NCI-H1048 (cell line): ENCODE measurements at places on chromosomes 6 and 20.
A peak's percentile ranks its signal among the peaks of the same experiment; 100 is the strongest.

- no peak for DNase-seq
Observed at GRCh38 chr20:45495501-45495941, 19.9 kb downstream of the SPINT3 start.

DNA sequence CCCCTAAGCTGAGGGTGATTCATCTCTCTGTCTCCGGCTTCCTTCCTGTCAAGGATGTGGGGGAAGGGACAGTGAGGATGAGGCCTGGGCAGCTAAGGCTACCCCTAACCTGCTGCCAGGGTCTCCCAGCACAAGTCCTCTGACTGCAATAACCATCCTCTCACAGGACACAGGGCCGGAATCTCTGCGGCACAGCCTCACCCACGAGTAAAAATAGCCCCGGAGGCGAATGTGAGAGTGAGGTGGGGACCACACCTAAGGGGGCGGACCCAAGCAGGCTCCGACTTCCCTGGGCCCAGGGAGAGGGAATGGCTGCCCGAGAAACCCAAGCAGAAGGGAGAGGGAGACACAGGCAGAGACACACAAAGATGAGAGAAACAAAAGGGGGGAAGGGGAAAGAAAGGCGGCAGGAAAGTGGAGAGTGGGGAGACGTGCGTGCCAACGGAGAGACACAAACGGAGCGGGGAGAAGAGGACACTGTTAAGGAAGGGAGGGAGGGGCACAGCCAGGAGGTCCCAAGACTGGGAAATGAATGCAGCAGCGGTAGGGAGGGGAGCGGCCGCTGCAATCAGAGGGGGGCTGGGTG lies 1.4 kb downstream of the CLIC1 start:
- DNase-seq: no peak

- DNase-seq: no peak
Observed at GRCh38 chr20:45934046-45934585, 367 bp upstream of the PCIF1 start.

DNA sequence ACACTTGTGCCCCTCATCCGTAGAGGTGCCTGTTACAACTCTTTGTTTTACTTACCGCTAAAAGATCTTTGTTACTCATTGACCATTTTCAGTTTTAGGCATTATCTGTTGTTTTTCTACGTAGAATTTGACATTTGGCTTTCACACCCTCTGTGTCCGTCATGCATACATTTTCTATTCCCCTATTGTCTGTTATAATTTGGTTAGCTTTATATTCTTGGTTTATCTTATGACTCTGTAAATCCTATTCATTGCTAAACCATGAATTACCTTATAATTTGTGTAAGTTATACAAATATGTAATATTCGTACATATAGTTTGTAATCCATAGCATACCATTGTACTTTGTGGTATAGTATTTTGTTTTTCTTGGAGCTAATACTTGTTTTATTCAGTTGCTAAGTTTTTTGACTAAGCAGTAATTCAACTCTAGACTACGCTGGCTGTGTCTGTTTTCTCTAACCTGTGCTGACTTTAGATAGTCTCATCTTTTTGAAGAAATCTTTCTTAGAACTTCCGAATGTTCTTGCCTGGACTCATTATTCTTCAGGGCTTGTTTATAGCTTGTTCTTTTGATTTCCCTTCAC lies 21.8 kb downstream of the CDC5L start:
- DNase-seq: no peak

DNA sequence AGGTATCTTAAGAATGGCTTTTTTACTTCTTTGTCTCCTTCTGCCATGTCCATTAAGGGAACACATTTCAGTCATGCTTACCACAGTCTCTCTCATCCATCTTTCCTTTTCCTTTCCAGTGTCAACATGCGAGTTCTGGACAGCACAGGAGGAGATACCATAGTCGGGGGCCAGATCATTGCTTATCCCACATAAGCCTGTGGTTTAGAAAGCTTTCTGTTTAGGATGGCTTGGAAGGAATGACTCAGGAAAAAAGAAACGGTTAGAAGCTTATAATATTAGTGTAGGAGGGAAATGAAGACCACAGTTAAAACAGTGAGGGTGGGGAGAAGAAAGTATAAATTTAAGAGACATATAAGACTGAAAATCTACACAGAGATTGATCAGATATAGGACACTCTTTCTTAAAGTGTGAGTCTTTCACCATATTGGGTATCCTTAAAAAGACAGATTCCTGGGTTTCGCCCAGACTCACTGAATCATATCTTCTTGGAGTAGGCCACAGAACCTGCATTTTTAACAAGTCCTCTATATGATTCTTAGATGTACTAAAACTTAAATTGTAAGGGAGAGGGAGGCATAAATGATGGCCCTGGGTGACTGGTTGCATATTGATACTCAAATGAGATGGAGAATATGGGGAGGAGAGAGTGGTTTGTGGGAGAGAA lies 36.1 kb downstream of the DSE start:
- no peak for DNase-seq

GRCh38 chr6:157143890-157144798 lies 179.2 kb downstream of the TMEM242 start:
- no peak for DNase-seq

DNA sequence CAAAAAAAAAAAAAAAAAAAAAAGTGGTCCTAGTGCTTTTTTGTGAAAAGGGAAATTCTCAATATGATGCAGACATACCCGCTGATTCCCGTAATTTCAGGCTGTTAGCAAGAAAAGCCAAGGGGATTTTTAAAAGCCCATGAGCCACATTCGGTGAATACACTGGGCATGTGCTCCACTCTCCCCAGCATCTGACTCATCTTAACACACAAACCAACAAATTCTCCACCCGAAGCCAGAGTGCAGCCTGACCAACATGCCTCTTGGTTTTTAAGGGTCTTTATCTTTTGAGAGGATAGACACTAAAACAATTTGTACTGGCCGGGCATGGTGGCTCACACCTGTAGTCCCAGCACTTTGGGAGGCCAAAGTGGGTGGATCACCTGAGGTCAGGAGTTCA lies 45.5 kb upstream of the CD83 start:
- DNase-seq: no peak

DNA sequence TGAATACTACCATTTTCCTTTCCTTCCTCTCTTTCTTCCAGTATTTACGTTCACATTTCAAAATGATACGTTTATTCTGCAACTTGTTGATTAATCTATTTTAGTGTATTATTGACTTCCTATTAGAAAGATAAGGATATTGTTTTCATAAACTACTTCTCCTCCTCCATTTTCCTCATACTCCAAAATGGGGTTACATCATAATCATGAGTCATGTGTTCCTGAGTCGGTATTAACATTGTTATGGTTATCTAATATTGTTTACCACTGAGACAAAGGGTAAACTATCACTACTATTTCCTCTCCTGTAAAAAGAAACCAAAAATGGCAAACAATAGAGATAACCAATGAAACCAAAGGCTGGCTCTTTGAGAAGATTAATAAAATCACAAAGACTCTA lies 126.5 kb upstream of the CDYL start:
- no peak for DNase-seq

DNA sequence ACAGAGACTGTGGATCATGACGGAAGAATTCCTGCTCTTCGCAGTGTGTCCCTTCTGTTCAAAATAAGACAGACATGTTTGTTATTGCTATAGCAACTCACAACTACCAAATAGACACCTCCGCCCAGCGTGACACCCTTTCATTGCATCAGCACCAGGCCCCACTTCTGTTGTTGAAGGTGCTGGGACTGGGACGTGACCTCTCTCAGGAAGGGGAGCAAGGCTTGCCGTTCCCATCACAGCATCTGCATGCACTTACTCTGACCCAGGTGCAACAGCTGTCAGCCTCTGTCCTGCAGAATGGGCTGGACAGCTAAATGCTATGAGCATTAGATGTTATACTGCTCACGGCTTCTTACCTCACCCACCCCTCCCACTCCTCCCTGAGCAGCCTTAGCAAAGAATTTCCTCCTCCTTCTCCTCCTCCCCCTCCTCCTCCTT lies 94.1 kb downstream of the DACT2 start:
- no peak for DNase-seq

DNA sequence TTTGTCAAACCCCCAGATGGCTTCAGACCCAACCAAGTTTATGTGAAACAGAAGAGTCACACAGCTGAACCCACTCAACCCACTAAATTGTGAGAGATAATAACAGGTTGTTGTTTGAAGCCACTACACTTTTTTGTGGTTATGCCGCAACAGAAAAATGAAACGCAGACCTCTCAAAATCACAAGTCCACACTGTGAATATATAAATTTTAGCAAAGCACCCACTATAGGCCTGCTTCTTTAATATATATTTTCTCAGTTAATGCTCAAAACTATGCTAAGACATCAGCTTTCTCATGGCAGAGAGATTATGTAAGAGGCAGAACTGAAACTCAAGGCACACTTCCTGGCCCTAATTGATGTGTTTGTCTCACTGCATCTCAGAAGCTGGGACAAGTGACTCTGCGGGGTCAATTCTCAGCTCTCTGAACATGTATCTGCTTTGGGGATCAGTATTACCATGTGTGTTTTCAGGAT lies 27.7 kb downstream of the MAP3K5 start:
- no peak for DNase-seq

GRCh38 chr6:70254784-70255183 lies 48.1 kb downstream of the COL9A1 start:
- no peak for DNase-seq

DNA sequence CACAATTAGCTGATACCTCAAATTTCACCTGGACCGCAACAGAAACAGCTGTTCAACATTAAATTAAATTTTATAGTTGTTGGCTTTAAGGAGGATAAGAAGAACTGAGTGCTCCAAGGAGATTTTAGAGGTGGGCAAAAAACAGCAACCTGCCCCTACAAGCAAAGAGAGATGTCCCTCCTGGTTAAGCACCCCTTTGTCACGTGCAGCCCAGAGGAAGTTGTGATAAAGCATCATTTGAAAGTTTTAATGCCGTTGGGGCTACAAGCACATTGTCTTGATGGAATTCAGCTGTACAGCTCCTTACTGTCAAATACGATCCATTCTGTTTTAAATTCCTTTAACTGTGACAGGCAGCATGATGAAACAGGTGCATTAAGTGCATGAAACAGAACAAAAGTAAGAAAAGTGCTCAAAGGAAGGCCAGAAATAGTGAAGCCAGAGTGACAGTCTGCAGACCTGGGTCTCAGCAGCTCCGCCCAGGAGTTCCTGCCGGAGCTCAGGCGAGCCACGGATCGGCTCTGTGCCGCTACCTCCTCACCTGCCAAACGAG lies 195.0 kb downstream of the GMPR start:
- DNase-seq: no peak

GRCh38 chr6:97850458-97851212 lies 567.6 kb upstream of the MMS22L start:
- no peak for DNase-seq

- no peak for DNase-seq
Observed at GRCh38 chr6:126949786-126950185, 168.7 kb upstream of the RSPO3 start.

GRCh38 chr6:118812970-118813369 lies 81.0 kb upstream of the ASF1A start:
- no peak for DNase-seq

- no peak for DNase-seq
Observed at GRCh38 chr6:37695857-37696219, 1.8 kb downstream of the MDGA1 start.

GRCh38 chr20:3565851-3566250 lies 95.0 kb downstream of the ATRN start:
- no peak for DNase-seq

DNA sequence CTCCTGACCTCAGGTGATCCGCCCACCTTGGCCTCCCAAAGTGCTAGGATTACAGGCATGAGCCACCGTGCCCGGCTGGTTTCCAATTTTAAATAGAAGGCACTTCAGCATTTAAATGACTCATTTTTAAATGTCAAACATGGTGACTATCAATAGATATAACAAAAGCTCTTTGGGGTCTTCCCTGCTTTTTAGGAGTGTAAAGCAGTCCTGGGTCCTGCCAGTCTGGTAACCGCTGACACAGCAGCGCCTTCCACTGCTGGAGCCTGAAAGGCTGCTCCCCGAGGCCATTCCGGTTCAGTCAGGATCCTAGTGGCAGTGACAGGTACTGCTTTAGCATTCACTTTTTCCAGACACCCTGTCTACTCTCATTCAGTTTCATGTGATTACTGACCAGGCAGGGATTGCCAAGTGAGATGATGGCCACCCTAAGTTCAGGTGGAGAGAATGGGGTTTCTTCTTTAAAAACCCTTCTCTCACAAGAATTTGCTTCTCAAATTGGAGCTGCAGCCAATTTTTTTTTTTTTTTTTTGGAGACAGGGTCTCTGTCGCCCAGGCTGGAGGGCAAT lies 5.1 kb downstream of the DIDO1 start:
- peak; percentile 42 for DNase-seq

DNA sequence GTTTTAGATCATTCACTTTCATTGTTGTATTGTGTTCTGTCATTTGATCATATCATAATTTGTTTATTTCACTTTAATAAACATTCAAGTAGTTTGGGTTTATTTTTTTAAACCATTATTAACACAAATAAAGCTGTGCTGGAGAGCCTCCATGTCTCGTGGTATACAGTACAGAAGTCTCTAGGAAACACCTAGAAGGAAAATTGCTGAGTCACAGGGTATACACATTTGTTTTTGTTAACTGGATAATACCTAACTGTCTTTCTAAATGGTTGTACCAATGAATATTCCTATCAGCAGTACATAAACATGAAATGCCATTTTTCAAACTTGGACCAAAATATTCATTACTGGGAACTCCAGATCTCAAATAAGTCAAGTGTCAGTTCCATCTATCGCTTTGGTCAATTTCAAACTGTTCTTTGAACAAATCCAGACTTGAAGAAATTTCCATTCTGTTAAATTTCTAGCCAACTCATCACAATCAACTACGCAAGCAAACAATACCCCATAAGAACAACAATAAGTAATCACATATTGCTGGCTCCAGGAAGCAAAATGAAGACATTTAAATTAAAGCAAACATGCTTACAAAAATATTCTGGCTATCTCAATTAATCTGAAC lies 138.1 kb downstream of the ATXN1 start:
- no peak for DNase-seq

GRCh38 chr6:30158475-30159040 lies 2.5 kb downstream of the TRIM10 start:
- no peak for DNase-seq

- no peak for DNase-seq
Observed at GRCh38 chr6:166365221-166365620, 17.5 kb downstream of the MPC1 start.

DNA sequence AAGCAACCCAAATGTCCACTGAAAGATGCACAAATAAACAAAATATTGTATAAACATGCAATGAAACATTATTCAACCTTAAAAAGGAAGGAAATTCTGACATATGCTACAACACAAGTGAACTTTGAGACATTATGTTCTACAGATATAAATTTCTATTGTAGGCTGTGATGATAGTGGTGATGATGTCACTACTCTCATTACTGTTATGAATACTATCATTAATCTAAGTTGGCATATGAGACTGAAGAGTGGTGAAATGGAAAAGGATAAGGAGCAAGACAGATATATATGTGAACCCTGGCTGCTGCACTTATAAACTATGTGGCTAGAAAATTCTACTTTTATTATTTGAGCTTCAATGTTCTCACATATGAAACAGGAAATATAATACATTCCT lies 360.2 kb downstream of the TFAP2A start:
- no peak for DNase-seq

GRCh38 chr6:33008944-33009861 lies at the start of gene HLA-DOA:
TSS of gene HLA-DOA (minus strand) at chr6:33009591.
- no peak for DNase-seq

GRCh38 chr6:155580904-155581303 lies 125.3 kb upstream of the NOX3 start:
- no peak for DNase-seq

GRCh38 chr6:75932067-75932466 lies 140.4 kb downstream of the IMPG1 start:
- DNase-seq: peak; percentile 44
